Cortex of kidney (tissue), 1 donor: ENCODE measurements at places on chromosomes 1 and 21.

DNA sequence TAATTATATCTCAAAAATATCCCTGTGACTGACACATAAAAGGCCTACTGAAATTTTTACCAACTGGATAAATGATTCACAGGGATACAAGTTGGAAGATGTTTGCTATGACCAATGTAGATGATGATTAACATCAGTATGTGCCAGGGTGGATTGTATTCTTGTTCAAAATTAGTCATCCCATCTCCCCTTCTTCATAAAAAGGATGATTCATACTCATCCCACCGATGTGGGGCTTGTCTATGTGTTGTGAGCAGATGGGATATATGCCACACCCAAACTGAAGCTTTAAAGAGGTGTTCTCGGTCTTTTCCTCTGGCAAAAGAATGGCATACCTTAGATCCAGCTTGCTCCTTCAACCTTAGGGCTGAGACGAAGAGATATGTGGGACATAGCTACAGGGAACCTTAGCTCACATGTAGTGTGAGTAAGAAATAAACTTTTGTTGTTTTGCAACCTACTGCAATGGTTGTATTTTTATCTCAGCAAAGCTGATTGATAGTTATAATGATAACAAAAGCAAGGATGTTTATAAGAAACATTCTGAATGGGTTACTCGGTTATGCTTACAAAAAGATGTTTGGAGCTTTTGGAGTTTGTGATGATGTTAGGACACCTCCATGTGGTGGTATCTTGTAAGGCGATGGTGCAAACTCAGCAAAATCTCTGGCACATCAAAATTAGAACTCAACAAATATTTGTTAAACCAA, 29.4 kb downstream of the SPATA17 start:
- DNase-seq: no peak

- DNase-seq: no peak
Observed at GRCh38 chr1:119276558-119276957, 92.0 kb upstream of the HAO2 start.

DNA sequence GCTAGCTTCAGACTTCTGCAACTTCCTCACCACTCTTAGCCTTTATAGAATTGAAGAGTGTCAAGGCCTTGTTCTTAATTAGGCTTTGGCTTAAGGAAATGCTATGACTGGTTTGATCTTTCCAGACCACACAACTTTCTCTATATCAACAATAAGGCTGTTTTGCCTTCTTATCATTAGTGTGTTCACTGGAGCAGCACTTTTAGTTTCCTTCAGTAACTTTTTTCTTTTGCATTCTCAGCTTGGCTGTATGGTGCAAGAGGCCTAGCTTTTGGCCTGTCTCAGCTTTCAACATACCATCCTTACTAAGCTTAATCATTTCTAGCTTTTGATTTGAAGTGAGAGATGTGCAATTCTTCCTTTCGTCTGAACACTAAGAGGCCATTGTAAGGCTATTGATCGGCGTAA, 8.6 kb downstream of the PRKACB start:
- DNase-seq: no peak

DNA sequence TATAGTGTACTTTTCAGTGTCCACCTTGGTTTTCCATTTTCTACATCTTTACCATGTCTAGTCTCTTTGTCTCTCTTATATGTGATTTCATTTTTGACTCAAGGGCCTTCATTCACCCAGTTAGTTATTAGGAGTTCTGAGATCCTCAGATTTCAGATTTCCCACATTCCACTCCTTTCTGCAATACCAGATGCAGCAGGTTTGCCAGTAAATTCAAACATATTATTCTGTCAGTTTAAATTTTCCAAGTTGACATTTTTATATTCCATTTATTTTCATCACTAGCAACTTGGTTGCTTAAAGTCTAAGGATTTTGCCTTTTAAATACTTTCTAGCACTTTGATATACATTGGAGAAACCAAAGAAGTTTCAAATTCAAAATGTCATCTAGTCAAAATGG, 42.4 kb downstream of the ABL2 start:
- no peak for DNase-seq
